IPS DF 6.9 (cell line): ENCODE measurements at places on chromosomes 12 and 14.
A peak's percentile ranks its signal among the peaks of the same experiment; 100 is the strongest.

GRCh38 chr12:52423035-52423434, 11.1 kb downstream of the KRT75 start:
- DNase-seq = no peak

- no peak for DNase-seq
These were observed 39.2 kb upstream of the EEA1 start for GRCh38 chr12:92968176-92968813.

GRCh38 chr12:27198036-27198435, 46.0 kb upstream of the STK38L start:
- DNase-seq = no peak

DNA sequence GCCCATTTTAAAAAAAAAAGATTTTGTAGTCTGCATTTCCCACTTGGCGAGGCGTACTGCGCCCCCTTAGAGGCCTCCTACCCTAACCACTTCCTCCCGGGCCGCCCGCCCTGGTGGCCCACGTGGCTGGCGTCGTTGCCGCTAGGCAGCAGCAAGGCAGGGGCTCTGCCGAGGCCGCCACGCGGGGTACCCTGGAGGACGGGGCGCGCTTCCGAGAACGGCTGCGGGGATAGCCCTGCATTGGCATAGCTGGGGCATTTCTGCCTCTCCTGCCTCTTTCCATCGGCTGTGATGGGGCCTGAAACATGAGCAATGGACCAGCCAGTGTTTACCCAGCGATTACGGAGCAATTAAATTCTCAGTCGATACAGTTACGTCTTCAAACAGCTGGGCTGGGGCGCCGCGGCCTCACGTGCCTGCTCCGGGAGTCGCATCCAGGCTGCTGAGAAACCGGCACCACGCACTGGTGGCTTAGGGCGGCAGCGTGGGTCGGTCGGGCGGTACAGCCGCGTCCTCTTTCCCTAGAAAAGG, 38.0 kb downstream of the IQSEC3 start:
- no peak for DNase-seq

GRCh38 chr14:23544511-23545447, 6.8 kb downstream of the ZFHX2 start:
- no peak for DNase-seq

DNA sequence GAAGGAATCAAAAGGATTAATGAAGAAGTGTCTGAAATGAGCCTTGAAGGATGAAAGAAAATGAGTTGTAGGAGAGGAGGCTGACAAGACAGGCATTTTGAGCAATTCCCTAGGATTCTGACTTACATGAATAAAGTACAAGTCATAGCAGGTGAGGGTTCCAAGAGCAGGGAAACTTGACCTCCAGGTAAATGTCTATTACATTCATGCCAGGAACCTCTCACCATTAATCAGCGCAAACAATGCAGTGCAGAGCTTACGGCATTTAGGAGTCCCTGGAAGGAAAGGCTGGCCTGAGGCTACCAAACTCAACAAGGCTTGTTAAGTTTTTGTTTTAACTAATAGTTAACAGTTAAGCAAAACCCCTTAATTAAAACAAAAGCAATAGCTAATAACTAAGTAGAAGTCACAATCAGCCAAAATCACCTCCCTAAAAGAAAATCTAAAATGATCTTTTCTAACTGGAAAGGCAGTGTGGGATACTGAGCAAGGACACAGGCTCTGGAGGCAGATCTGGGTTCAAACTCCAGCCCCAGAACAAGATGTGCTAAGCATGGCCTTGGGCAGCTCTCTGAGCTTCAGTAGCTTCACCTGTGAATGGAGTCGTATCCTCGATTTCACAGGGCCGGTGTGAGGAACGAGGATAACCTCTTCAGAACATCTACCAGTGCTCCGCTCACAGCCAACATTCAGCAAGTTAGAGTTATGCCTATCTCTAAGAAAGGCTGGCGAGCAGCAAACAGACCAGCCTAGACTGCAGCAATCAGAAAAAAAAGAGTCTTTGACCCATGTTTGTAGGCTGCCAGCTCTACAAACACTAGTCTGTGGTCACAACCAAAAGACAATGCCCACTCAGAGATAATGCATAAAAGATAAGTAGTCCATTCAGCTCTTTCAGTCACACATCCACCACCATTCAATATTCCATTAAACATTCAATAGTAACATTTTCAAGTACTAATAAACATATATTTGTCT, 16.9 kb downstream of the PPTC7 start:
- DNase-seq = no peak

DNA sequence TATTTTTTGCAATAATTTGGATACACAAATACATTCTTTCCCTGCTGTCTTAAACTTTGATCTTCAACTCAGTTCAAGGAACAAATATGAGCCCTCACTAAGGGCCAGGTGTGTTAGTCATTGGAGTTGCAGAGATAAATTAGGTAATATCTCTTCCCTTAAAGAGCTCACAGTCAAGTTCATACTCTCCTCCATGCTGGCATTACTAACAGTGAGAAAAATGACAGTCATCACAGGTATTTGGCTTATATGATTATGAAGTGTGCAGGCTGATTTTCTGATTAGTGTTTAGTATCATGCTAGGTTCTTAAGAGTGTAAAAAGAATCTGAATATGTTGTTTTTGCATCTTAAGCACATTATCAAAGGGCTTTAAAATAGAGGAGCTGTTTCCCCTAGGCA, 594.7 kb downstream of the CCER1 start:
- no peak for DNase-seq

- DNase-seq = no peak
These were observed 14.6 kb downstream of the ATXN7L3B start for GRCh38 chr12:74552201-74552600.

- no peak for DNase-seq
These were observed 2.1 kb downstream of the MYL6 start for GRCh38 chr12:56160193-56160763.

DNA sequence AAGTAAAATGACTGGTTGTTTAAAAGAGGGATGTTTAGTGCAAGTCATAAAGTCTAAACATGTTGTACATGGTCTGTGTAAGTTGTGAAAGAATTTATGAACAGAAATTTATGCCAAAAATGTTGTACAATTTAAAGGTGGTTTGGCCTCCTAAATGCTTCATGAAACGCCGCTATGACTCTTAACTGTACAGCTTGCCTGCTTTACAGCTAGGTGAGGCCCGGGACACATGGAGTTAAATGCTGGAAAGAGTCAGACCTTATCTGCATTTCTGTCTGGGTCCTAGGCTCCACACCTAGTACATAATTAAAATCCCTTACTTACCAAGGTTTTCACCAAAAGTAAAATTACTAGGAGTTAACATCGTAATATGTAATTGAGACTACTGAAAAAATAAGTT, 28.4 kb upstream of the B4GALNT1 start:
- DNase-seq = no peak

DNA sequence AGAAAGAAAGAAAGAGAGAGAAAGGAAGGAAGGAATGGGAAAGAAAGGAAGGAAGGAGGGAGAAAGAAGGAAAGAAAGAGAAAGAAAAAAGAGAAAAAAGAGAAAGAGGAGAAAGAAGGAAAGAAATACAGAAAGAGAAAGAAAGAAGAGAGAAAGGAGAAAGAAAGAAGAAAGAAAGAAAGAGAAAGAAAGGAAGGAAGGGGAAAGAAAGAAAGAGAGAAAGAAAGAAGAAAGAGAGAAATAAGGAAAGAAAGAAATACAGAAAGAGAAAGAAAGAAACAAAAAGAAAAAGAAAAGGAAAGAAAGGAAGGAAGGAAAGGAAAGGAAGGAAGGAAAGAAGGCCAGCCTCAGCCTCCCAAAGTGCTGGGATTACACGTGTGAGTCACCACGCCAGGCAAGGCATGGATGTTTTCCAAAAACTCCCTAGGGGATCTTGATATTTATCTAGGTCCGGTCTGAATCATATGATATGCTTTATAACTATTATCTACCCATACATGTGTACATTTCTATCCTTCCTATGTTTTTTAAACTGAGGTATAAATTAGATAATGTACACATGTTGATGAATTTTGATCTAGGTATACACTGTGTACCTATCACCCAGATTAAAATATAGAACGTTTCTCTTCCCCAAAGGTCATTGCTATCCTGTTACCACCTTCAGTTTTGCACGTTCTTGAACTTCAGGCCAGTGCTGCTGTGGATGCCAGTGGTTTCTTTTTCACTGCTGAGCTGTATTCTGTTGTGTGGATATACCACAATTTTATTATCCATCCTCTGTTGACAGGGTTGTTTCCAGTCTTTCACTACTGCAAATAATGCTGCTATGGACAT, 177.9 kb downstream of the RBM19 start:
- no peak for DNase-seq

- DNase-seq = no peak
These were observed 162.7 kb downstream of the ETV6 start for GRCh38 chr12:11812241-11812585.

GRCh38 chr14:92292673-92293072, 30.3 kb upstream of the SLC24A4 start:
- DNase-seq = no peak

GRCh38 chr12:70096759-70097410, 146.3 kb upstream of the CNOT2 start:
- no peak for DNase-seq

- DNase-seq = peak; percentile 75
These were observed 44.0 kb upstream of the REP15 start for GRCh38 chr12:27652174-27652763.

GRCh38 chr14:76647697-76648298, 113.5 kb upstream of the VASH1 start:
- DNase-seq = peak; percentile 35

DNA sequence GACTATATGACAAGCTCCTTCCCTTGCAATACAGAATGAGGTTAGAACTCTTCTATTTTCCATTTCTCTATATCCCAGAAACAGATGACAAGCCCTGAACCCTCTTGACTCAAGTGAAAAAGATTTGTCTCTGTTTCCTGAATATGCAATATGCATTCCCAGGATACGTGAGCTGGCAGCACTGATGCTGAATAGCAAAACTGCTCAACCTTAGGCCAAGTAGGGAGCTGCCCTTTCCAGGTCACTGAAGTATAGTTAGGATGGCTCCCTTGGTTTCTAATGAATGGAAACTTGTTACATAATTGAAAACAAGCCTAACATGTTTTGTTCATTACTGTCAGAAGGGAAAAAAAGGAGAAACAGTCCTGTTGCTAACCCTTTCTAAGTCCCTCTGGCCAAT, 47.9 kb upstream of the PLEKHG7 start:
- DNase-seq = no peak
